ENCODE measurements at places on chromosomes 5 and 9.

DNA sequence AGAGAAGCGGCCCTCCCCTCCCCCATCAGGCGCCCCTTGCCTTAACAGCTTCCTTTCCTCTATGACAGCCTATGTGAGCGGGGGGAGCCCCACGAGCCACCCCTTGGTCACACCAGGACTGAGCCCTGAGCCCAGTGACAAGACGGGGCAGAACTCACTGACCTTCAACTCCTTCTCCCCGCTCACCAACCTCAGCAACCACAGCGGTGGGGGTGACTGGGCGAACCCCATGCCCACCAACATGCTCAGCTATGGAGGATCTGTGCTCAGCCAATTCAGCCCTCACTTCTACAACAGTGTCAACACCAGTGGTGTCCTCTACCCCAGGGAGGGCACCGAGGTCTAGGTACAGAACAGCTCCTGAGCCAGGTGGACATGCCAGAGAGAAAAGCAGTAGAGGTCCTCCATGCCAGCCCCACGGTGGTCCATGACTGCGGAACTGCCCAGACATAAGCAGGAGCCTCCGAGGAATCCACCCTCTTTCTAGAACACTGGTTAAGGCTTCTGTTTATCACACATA is 2.6 kb downstream of the FOXI1 start:
- no peak for DNase-seq

DNA sequence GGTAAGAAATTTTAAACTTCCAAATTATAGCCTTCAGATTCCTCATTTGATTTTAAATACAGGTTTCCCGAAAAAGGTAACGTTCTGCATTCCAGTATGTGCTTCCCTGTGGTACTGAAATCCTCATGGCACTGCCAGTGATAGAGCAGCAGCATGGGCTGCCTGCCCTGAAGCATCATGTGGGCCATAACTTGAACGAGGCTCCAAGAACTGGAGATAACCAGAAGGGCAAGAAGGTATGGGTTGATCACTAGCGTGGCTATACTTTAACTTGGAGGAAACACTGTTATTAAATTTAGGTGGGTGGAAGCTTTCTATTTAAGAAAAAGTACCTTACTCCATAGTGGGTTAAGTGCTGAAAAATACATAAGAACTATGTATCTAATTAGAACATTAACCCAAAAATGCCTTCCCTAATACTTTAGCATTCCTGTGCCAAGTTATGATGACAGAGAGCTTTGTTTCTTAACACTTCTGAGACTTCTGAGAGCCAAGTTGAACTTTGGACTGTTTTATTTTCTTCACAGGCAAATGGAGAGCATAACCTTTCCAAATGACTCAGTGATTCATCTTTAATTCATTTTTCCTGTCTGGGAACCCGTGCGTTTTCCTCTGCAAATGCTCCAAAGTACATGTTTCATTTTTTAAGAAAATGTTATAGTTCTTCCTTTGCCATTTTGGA is 191.5 kb upstream of the GNA14 start:
- DNase-seq: no peak

DNA sequence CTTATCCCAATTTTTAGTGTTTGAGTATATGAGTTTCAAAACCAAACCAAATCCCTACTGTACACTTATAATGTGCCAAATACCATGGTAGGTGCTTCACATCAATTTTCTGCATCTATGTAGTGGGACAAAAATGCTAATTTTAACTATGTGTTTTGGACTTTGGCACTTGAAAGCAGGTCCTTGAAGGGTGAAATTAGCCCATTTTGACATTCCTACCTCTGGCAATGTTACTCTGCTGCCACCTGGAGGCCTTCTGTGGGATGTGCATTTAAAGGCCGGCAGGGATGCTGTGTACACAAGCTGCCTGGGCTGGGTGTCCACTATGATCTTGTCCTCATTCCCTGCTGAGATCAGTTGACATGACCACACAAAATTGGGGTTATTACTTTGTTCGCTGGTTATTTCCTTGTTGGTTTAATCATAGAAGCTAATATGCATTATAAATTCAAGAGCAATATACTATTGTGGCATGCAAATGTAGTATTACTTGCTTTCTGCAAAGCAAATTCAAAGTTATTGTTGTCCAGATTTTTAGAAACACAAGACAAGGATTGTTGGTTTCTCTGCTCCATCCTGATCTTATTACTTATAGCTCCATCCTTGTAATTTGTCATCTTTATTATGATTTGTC is 166.8 kb downstream of the ARHGEF28 start:
- peak; percentile 35 for DNase-seq

- no peak for DNase-seq
Measured at GRCh38 chr5:51882647-51883046, 499.4 kb downstream of the ISL1 start.

DNA sequence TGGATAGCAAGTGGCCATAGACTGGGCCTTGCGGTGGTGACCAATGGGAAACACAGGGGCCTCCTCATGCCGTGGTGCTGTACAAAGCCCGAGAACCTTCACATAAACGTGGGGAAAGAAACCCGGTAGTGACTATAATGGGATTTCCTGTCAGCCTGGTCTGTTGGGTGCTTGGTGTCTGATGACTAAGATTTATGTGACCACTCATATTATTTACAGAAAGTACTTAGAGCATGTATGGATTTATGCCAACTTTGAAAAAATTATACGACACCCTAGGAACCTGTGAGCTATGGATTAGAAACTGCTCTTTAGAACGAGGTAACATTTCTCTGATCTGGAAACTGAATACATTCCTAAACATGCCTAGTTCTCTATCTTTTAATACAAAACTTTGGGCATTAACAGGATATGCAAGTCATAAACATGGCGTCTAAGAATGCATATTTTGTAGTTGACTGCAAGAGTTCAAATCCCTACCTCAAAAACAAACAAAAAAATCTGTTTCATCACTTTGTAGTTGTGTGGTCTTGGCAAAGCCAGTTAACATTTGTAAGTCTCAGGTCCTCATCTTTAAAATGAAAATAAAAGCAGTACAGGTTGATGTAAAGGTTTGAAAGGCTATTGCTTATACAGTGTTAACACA is 85.4 kb downstream of the TMEM167A start:
- DNase-seq: no peak

- DNase-seq: no peak
Measured at GRCh38 chr9:20428976-20429375, 193.3 kb downstream of the MLLT3 start.

DNA sequence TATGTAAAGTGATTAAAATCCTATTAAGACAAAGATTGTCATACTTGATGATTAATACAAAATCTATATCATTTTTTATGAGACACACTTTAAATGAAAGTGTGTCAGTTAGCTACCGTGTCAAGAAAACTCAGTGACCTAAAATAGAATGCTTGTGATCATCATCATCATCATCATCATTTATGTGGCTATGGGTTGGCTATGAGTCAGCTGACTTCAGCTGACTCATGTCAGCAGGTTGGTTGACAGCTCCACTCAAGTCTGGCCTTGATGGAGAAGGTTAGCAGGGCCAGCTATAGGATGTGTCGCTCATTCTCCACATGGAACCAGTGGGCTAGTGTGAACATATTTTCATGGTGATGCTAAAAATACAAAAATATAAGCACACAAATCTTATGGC is 43.8 kb upstream of the ZNF300 start:
- DNase-seq: no peak

DNA sequence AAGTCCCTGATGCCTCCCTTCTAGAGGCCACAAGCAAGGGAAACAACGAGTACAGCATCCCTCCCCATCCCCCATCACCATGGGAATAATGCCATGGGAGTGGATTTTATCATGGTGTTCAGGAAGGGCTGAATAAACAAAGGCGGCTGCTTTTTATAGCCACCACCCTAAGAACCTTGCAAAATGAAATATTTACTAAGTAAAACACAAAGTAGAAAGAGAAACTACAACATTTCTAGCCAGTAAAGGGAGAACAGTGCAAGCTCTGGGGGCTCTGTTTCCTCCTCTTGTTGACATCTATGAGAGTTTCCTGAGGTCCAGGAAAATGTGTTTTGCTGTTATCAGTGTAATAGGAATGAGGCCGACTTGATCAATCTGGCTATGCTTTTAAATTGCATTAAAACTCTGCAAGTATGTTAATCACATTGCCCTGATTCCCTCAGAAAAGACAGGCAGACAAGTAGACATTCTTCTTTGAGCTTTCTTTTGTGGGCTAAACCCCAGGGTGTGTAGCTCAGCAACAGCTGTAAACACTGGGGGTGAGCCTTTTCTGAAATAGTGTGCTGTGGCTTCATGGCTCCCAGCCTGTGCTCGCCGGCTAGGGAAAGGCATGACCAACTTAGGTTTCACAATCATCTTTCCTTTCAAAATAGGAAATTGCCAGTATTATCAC is 31.1 kb downstream of the SV2C start:
- no peak for DNase-seq

DNA sequence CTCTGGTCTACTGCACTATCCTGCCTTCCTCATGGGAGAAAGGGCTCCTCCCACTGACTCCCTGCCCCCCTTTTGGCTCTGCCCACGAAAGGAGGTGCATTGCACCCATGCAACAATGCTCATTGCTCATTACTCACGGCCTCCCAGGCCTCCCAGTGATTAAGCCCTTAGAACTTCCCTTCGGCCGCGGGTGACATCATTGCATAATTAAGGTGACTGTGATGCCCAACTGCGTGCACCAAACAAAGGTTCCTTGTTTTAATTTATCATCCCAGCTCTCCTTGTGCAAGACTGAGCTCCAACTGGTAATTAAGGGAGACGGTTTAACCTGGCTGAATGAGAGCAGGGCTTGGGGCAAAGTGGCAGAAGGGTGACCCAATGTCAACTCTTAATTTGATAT is 180.4 kb downstream of the GAS1 start:
- DNase-seq: no peak

- DNase-seq: no peak
Measured at GRCh38 chr5:98492258-98492657, 281.2 kb upstream of the RGMB start.

DNA sequence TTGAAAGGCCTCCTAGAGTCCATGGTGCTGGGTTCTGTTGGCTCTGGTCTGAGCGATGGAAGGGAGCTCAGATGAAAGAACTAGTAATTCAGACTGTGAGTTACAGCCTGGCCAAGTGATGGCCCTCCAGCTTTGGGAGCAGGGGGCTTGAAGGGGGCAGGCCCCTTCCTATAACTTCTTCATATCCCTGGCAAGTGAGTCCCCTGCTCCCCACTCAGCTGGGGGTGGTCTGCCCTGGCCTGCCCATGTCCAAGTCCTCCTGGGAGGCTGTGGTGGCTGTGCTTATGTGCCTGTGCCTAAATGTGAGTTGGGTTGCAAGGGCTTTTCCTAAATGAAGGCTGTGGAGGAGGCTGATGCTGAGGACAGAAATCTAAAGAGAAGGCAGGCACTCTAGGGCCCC is 80.1 kb downstream of the MACROH2A1 start:
- no peak for DNase-seq

DNA sequence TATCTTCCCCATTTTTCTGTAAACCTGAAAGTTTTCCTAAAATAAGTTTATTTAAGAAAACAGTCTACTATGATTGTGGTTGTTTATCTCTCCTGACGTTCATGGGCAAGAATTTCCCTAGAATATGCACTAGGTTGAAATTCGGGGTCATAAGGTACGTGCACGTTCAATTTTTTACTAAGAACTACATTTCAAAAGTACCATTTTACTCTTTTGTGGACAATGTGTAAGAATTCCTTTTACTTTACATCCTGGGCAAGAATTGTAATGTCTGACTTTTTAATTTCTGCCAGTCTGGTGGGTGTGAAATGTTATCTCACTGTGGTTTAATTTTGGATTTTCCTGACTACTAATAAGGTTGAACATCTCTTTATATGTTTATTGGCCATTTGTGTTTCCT is 12.4 kb downstream of the IL5 start:
- DNase-seq: no peak

DNA sequence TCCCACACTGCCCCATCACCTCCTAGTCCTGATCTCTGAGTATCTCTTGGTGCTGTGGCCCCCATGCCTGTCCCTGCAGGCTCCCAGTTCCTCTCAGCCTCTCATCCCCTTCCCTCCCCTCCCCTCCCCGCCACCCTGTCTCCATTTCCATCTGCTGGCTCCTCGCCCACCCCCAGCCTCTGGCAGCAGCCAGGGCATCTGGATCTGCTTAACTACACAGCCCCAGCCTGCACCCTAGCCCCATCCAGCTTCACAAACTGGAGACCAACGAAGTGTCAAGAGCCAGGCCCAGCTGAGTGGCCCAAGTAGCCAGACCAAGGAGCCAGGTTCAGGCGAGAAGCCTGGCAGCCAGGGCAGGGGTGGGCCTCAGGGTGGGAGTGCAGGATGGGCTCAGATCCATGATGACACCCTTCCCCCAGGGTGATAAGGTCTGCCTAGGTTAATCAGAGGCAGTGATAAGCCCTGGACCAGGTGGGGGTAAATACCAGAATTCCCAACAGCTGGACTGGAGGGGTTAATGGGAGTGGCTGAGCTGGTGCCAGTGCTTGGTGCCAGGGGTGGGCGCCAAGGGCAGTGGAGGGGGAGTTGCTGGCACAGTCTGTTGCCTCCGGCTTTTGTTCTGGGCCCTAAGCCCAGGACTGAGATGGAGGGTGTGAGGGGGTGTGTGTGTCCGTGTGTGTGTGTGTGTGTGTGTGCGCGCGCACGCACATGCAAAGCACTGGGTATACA is 2.5 kb downstream of the IL11RA start:
- no peak for DNase-seq

- DNase-seq: peak; percentile 62
Measured at GRCh38 chr5:170333161-170333910, 35.8 kb upstream of the LCP2 start.

- no peak for DNase-seq
Measured at GRCh38 chr5:122421374-122422079, 109.5 kb downstream of the SNCAIP start.

DNA sequence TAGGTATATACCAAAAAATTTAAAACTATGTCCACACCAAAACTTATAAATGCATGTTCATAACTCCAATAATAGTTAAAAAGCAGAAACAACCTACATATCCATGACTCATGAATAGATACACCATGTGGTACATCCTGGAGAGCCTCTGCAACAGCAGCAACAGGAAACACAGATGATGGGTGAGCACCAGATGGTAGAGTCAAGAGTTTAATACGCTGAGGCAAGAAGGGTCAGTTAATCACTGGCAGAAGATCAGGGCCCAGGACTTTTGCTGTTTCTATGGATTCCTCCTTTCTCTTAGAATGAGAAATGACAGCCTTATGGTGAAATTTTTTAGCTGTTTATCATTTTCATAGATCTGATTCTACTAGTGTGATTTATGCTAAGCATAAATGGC is 351.8 kb upstream of the ADAMTSL1 start:
- DNase-seq: no peak

GRCh38 chr5:172362755-172363154 is 79.2 kb upstream of the UBTD2 start:
- DNase-seq: no peak

DNA sequence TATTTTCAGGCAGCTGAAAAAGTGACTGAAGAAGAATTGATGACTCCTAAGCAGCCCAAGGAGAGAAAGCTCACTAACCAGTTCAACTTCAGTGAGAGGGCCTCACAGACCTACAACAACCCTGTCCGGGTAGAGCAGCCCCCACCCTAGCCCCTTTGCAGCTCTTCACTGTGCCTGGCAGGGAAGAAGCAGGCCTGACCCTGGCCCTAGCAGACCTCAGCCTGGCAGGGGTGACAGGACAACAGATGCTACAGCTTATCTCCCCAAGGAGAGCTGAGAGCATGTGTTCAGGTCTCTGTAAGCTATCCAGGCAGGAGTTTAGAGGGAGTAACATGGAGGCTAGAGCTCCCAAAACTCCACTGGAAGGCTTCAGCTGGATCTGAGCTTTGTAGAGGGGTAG is 31.8 kb downstream of the DNAI1 start:
- no peak for DNase-seq
